ENCODE measurements at places on chromosomes 12 and 14.

GRCh38 chr12:128763395-128763794 is 60.4 kb downstream of the SLC15A4 start:
- no peak for DNase-seq

DNA sequence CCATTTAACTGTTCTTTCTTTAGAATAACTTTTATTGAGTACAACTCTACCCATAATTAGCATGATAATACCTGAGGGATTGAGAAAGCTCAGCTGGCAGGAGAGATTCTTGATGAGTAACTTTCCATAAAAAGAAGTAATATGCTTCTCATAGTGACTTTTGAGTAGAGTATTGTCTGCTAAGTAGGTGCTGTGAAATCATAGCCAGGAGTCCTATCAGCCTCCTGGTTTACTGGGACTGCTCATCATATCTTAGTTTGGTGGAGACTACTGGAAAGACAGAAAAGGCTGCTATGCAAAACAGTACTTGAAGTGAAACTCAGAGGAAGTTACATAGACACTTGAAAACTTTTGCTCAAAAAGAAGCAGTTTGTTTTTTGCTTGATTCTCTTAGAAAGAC is 113.3 kb upstream of the ATP2B1 start:
- no peak for DNase-seq

DNA sequence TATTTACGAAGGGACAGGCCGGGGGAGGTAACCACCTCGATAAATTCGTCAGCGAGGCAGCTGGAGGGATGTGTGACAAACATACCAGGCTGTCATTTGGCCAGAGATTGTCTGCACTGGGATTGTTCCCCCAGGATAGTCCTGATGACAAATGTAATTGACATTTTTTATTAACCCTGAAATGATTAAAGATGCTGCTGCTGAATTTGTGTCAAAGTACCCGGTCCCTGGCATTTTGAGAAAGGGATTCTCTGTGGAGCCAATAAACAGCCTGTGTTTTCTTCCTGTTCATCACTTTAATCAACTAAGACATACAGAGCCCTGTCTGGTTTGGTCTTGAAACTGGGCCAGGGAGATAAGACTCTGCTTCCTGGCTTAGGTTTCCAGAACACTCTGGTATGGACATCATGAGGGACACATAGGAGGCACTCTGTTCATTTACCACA is 117.6 kb downstream of the SLC25A47 start:
- DNase-seq = no peak

DNA sequence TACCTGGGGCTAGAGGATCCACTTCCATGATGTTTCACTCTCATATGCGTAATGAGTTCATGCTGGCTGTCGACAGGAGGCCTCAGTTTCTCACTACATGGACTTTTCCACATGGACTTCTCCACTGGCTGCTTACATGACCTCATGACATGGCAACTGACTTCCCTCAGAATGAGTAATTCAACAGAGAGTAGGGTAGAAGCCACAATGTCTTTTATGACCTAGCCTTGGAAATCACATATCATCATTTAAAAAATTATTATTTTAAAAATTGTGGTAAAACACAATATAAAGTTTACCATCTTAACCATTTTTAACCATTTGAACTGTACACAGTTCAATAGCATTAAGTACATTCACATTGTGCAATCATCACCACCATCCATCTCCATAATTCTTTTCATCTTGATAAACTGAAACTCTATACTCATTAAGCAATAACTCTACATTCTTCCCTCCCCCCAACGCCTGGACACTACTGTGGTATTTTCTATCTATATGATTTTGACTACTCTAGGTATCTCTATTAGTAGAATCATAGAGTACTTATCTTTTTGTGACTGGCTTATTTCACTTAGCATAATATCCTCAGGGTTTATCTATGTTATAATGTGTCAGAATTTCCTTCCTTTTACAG is 144.5 kb downstream of the TGFB3 start:
- no peak for DNase-seq

DNA sequence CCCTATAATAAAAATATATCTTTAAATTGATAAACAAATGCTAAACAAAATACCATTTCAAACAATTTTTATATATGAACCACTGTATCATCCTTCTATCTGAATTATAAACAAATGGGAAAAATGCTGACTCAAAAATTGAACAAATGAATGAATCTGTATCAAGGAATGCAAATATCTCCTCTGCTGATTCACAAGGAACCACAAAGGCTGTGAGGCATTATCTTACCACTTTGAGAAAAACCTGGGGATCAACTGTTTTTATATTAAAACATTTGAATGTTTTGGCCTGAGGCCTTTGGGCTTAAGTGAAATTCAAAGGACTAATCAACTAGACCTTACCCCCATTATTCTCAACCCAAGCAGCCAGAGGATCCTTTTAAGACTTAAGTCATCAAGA is 86.3 kb downstream of the EML5 start:
- DNase-seq = no peak

GRCh38 chr12:94769047-94769420 is 118.7 kb upstream of the TMCC3 start:
- no peak for DNase-seq

- DNase-seq = no peak
Observed at GRCh38 chr14:99681832-99682148, 2.3 kb upstream of the CYP46A1 start.

GRCh38 chr14:90375934-90376333 is 20.9 kb upstream of the CALM1 start:
- no peak for DNase-seq

DNA sequence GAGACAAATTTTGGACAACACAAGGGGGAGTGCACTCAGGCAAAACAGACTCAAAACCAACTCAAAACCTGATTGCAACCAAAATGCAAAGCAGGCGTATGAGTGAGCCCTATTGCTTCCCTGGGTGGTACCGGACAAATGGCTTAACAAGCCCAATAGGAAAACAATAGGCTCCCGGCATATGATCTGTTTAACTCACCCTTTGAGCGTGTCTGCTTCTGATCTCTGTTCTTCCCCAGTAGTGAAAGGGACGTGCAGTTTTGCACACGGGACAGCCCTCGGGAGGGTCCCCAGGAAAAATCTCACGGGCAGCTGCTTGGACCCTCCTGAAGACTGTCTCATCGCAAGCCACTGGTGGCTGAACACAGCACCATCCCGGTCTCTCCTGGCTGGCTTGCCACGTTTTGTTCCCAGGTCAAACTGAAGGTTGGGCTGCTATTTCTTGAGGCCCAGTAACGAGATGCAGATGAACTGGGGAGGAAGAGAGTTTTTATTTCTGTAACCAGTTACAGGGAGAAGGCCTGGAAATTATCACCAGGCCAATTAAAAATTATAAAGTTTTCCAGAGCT is 9.9 kb downstream of the SOAT2 start:
- DNase-seq = no peak

GRCh38 chr12:109905301-109905700 is 5.2 kb downstream of the TCHP start:
- no peak for DNase-seq

DNA sequence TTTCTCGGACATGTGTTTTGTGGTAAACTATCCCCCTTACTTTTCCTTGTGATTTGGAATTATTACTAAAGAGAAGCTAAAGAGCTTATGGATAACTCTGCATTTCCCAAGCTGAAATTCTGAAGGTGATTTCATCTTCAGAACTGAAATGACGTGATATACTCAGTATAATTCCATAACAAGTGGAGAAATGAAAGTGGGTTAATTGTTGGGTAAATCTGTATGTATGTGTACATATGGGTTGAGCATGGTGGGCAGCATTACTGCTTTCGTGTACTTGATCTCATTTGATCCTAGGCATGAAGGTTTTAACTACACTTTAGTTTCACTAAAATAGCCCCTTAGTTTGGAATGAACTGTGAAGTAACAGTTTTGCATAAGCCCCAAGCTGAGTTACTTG is 4.1 kb downstream of the YY1 start:
- no peak for DNase-seq

DNA sequence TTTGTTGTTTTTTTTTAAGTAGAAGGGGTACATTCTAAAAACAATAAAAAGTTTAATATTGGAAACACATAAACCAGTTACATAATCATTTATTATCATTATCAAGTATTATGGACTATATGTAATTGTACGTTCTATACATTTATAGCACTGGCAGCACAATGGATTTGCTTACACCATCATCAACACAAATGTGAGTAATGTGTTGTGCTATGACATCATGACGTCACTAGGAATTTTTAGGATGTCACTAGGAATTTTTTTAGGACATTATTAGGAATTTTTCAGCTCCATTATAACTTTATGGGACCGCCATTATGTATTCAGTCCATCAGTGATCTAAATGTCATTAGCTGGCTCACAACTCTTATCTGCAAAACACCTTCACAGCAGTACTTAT is 126.8 kb upstream of the SYT10 start:
- DNase-seq = no peak

- no peak for DNase-seq
Observed at GRCh38 chr12:64780132-64780530, 20.9 kb upstream of the GNS start.

DNA sequence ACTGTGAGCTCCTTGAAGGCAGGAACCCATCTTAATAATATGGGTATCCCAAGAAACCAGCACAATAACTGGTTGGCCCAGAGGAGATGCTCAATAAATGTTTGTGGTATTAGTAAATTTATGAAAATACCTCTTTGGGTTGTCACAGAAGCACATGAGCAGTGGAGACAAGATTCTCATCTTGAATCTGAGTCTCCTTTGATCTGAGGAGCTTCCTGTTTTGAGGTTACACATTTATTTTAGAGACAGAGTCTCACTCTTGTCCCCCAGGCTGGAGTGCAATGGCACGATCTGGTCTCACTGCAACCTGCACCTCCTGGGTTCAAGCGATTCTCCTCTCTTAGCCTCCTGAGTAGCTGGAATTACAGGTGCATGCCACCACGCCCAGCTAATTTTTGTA is 247.4 kb downstream of the NRXN3 start:
- DNase-seq = no peak

- no peak for DNase-seq
Observed at GRCh38 chr14:31927348-31927832, 149.7 kb upstream of the ARHGAP5 start.

DNA sequence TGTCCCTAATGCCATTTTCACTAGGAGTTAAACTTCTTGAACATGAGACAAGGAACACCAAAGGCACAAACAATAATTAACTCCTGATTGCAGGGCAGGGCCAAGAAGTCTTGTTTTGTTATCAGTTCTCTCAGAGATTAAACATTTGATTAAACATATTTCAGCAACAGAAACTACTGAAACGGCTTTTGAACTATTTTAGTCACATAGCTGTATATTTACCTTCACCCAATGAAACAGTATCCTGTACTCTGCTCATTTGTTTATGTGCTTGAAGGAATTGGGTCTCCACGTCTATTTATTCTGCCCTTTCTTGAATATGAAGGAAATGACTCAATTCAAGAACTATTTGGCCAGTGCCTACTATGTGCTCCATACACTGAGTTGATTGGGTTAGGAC is 51.3 kb upstream of the PTCSC3 start:
- DNase-seq = no peak

- no peak for DNase-seq
Observed at GRCh38 chr14:47778631-47779030, 103.2 kb upstream of the MDGA2 start.

DNA sequence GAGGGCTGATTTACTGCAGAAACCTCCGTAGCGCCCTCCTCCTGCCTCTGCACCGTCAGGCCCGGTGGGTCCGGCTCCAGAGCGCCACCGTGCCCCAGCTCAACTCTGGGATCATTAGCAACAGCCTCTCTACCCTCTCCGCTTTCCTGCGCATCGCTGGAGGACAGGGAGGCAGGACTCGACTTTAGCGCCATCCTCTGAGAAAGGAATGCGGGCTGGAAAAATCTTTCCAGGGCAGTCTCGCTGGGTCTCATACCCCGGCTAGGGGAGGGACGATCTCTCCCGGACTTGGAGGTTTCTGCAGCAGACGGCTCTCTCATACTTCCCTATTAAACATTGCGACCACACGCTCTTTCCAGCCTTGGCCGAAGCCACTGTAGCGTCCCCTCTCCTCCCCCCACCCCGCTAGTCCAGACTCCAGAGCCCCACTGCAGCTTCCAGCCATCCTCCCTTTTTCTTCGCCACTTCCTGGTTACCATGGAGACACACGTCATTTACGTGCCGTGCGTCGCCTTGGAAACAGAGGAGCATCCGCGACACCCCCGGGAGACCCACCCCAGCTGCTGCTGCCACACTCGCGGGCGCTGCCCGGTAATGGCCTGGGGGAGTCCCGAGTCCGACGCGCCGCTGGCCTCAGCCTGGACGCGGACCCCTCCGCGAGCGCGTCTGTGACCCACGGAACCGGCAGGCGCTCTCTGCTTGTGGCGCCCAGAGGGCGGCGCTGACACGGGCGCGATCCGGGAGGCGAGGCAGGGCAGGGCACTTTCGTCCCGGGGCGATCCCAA is at the start of gene CCDC184:
Gene CCDC184, plus strand, starts transcription at position 554 of the 785 bp plus-strand sequence. CDS start 479 bp downstream, outside the sequence.
- DNase-seq = peak; percentile 75

DNA sequence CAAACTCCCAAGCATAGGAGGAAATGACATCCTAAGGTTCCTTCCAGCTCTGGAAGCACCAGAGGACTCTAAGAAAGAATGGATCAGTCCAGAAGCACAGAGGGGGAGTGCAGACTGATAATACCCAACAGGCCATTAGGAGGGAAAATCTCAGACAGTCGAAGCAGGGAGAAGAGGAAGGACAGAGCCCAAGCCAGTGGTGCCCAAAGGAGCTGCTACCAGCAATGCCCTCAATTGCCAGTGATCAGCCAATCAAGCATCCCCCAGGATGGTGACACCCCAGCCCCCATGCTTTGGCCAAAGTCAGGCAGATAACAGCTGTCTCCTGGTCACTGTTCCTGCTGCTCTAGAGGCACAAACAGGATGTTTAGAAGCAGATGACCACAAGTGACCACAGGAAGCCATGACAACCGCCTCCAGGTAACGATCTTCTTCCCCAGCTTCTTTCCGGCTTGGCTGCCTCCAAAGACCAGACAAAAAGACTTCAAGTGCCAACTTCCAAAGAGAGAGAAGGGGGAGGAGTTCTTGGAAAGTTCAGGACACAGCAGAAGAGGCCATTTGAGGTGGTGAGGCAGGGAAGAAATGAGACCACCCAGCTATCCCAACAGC is 16.2 kb downstream of the PXN start:
- no peak for DNase-seq

DNA sequence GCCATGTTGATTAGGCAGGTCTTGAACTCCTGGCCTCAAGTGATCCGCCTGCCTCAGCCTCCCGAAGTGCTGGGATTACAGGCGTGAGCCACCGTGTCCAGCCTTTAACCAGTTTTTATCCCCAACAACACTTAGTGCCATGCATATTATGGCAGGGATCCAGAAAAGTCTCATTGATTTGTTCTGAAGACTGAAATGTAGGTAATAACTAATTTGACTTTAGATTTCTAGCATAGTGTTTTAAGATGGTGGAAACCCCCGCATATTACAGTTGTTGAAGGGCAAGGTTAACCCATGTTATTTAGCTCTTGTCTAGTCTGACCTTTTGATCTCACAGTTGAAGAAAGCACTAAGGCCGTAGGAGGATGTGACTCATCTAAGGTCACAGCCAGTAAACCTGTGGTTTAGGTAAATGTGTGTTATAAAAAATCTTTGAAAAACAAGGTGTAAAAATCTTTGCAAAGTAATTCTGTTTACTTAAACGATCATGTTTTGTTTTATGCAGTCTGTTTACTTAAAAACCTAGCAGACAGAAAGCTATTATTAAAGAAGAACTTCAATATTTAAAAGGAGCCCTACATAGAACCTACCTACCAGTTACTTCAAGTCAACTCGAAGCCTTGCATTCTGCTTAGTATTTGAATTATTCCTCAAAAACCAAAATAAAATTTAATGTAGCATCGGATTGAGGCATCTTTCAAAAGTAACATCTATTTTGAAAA is 24.8 kb downstream of the BICDL1 start:
- no peak for DNase-seq
